ENCODE measurements at places on chromosomes 12 and 14.

GRCh38 chr14:44979273-44979672, 17.3 kb downstream of the TOGARAM1 start:
- DNase-seq, result no peak

DNA sequence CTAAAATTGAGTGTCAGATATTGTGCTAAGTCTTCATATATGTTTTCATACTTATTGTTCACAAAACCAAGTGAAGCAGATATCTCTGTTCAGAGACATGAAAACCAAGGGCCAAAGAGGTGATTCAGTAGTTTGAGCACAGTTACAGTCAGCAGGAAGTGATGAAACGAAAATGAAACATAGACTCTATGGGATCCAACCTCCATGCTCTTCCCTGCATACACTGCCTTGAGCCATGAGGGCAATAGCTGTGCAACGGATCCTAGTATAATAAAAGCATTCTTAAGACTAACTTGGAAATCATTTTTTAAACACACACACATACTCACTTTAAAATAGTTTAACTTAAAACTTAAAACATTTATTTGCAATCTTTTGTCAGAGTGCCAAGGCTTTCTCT, 27.9 kb downstream of the ESR2 start:
- no peak for DNase-seq

DNA sequence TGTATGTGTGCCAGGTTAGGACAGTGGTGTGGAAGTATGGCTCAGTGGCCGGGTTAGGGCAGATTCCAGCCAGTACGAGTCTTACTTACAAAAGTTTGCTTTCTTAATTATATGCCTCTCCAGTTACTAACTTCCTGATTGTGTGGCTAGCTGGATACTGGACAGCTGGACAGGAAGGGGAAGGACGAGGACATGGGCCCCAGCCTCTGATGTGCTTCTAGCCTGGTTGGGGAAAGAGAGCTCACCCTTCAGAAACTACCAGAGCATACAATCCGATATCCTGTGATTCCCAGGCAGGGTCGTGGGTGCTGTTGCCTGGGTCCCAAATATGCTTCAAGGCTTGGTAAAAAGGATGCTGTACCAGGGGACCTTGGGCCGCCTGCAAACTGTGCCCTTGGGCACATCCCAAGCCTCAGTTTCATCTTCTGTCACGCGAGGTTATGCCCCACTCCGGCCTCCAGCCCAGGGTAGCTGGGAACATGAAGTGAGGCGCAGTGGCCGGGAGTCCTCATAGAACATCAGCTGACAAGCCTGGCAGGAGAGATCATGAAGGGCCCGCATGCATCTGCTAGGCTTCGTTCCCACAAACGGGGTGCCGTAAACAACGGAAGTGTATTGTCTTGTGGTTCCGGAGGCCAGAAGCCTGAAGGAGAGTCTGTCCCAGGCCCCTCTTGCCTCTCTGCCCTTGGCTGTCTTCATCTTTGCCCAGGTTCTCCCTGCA, 23.2 kb upstream of the RIN3 start:
- DNase-seq, result no peak

GRCh38 chr12:120010661-120011230, 21.7 kb downstream of the BICDL1 start:
- peak; percentile 36 for DNase-seq

GRCh38 chr12:118055865-118056773, 4.9 kb downstream of the WSB2 start:
- no peak for DNase-seq

DNA sequence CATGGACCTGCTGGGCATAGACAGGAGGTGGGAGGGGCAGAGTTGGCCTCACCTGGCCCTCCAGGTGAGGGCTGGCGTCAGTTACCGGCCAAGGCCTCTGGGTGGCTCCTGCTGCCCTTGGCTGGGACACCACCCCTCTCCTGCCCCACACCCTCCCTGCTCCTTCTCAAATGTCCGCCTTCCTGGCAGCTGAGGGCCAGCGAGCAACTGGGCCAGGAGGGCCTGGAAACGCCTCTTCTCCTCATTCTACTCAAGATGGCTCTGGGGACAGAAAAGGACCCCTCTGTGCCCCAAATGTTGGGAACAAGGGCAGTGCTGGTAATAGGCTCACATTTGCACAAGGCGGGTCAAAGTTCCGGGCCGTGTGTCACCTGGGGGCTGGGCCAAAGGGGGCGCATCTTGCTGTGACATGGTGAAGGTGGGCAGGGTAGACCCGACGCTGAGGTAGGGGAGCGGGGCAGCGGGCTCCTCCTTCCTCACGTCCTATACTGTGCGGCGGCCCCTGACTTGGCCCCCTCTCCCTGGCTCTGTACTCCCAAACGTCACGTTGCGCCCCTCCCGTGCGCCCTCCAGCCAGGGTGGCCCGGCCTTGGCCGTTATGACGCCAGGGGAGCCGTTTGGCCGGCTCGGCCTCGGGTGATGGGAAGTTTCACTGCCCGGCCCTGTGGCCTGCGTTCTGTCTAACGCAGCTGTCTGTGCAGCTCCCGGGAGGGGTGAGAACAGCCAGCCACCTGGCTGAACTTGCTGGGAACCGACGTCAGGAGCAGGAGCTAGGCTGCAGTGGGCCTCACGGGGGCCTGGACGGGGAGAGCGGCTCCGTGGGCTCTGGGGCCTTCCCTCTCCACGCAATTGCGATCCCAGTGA, 18.0 kb upstream of the DLK1 start:
- DNase-seq, result no peak

- DNase-seq, result no peak
Observed at GRCh38 chr12:119230807-119231206, 52.1 kb downstream of the HSPB8 start.

DNA sequence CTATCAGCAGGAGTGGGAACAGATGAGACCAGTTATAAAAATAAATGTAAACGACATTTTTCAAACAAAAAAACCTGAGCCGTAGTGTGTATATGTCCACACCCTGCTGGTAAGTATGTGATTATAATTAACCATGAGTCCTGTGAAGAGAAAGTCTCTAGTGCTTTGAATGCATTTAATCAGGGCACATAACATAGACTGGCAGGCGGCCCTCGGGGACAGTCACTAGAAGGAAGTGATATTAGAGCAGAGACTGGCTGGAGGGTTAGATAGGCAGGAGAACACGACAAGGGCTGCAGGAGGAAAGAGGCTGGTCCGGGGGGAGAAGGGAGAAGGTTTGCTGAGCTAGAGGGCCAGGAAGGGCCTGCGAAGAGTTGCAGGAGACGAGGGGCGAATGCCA, 23.8 kb upstream of the ELK3 start:
- DNase-seq, result no peak

Data from stimulated activated CD4-positive, alpha-beta T cell treated with anti-CD3 and anti-CD28 coated beads, Interleukin-1b, Interleukin-23, amount 100 ng/mL, for 48 hours (primary cell).